MM.1S (cell line): ENCODE measurements at places on chromosomes 1 and 21.

DNA sequence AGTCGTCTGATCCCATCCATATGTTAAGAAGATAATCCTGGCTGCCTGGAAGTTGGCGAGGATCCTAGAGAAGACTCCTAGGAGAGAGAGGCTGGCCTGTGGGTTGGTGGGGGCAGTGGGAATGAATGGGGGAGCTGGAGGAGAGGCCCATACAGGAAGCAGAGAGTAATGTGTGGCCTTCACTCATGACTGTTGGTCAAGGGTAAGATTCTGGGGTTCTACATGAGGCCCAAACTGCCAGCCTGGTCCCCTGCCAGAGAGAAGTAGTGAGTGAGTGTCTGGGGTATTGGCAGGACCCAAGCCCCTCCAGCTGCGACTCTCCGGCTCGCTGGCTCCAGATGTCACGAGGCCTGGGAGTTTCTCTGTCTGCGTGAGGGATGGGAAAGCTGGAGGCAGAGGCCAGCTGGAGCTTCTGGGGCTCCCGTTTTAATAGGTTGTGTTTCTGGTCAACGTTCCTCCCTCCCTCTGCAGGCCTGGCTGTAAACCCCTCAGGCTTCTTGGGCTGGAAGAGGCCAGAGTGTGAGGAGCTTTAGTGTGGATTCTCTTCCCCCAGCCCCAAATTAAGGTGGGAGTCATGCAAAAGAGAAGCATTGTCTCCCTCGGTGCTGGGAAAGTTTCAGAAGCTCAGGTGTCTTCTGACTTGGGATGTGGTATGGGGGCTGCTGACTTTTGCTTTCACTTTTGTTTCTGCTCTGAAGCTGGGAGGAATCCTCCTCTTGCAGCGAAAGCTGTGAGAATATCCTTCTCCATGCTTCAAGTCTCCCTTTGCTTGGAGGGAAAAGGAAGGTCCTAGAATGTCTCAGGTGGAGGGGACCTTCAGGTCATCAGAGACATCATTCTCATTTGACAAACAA is 2.6 kb downstream of the TMEM51 start:
- DNase-seq, result peak; percentile 56

DNA sequence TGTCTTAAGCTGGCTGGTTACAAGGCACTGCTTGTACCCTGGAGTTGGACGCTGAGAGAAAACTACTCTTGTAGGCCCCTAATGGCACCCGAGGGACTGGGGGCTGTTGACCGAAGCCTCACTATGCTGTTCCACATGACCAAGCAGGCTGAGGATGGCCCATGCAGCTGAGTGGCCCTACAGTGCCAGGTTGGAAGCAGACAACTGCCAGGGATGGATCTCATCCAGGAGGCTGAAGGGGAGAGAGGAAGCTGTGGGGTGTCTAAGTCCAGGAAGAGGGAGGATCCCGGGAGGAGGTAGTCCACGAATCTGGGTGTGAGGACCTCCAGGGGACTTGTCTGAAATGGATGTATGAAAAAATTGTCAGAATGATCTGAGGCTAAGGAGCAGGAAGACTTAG is 45.8 kb downstream of the FOXD2 start:
- DNase-seq, result no peak

GRCh38 chr1:162910161-162910560 is 49.2 kb upstream of the CCDC190 start:
- DNase-seq, result no peak

GRCh38 chr1:77283701-77284425 is 2.0 kb downstream of the AK5 start:
- DNase-seq, result no peak

GRCh38 chr1:246151796-246152434 is 355.2 kb downstream of the SMYD3 start:
- DNase-seq, result no peak

- DNase-seq, result peak; percentile 59
These were observed 2.4 kb downstream of the TMCC2 start for GRCh38 chr1:205229916-205230700.

DNA sequence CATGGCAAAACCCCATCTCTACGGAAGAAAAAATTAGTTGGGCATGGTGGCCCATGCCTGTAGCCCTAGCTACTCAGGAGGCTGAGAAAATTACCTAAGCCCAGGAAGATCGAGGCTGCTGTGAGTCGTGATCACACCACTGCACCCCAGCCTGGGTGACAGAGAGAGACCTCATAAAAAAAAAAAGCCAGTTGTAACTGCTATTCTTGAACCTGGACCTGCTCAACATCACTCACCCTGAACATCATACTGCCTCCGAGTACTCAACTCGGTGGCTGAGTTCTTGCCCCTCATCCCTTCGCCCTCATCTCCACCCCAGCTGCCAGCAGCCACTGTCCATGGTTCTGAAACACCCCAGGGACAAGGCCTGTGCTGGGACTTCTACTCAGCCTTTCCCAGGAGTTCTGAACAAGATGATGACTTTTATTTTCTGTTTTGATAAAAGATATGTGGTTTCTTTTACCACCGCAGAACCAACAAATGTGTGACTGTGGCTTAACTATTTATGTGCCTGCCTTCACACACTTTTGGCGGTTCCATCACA is 5.4 kb upstream of the DISP3 start:
- DNase-seq, result peak; percentile 52

DNA sequence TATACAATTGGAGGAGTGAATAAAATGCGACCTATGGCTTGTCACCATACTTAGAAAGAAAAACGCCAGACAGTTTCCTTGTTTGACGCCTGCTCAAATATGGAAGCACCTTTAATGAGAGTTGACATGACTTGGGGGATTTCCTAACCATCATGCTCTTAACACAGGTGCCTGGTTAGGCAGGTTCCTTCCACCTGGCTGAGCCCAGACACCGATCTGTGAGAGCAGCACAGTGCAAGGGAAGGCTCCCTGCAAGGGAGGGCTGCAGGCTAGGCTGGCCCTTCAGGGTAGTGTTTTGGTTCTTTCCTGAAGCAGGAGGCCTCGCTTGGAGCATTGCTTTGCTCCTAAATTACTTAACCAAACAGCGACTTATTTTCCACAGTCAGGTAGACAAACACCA is 24.6 kb upstream of the KLHDC8A start:
- DNase-seq, result peak; percentile 83

DNA sequence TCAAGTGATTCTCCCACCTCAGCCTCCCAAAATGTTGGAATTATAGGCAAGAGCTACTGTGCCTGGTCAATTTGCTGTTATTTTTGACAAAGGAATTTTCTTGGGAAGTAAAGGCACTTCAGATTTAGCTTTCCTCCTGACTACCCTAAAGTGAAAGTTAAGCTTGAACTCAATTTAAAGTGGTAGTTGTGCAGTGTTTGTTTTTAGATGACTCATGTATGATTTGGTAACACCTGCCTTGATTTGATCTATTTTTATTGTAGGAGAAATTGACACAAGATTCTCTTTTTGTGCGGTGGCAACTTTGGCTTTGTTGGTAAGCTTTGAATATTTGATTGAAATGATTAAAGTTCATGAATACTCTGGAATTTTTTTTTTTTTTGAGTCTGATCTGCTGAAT is 5.0 kb downstream of the RABGGTB start:
- DNase-seq, result no peak

- no peak for DNase-seq
These were observed 46.2 kb downstream of the OSBPL9 start for GRCh38 chr1:51663105-51663504.

DNA sequence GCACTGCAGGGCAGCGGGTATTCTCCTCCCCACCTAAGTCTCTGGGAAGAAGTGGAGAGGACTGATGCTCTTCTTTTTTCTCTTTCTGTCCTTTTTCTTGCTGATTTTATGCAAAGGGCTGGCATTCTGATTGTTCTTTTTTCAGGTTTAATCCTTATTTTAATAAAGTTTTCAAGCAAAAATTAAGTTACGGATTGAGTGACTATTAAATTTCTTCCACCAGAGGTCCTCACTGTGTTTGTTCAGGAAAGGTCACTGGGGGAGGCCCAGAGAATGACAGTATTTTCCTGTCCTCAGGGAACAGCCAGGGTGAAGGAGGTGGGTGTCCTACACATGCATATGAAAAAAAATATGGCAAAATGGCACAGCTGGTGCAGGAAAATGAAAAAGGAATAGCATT is 4.4 kb upstream of the ELF3 start:
- DNase-seq, result no peak
